Mesenchymal stem cell (in vitro differentiated cells and primary cell): ENCODE measurements at places on chromosomes 16 and 17.

GRCh38 chr17:68422821-68423220 lies 34.5 kb downstream of the WIPI1 start:
- H3K36me3 ChIP-seq = peaks cover 58% of the 10 kb centered on the region
- H3K4me1 ChIP-seq = no peaks in the 10 kb centered on the region
- DNase-seq = no peak
- H3K4me3 ChIP-seq = no peak overlapping the region
- no peaks in the 10 kb centered on the region for H3K27me3 ChIP-seq

GRCh38 chr17:81932333-81932983 lies 4.6 kb downstream of the PYCR1 start:
- no peak overlapping the region for H3K4me3 ChIP-seq
- no peaks in the 10 kb centered on the region for H3K36me3 ChIP-seq
- peaks cover 17% of the 10 kb centered on the region for H3K27me3 ChIP-seq

- H3K4me1 ChIP-seq = no peaks in the 10 kb centered on the region
- no peak overlapping the region for H3K4me3 ChIP-seq
- no peak for DNase-seq
Observed at GRCh38 chr16:13344001-13344400, 442.6 kb downstream of the SHISA9 start.

DNA sequence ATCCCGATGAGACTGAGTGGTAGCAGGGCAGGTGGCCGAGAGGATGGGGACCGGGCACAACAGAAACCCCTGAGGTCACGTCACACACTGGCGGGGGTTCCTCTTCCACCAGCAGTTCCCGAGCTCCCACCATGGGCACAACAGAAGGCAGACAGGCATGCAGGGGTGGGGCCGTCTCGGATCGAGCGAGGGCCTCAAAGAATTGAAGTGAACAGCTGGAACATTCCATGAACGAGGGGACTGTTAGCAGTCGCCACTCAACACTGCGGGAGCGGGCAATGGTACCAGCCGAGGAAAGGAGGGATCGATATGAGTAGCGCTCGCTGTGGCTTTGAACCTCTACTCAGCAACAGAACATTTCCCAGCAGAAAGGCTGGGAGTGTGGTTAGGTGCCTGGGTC lies 5.3 kb downstream of the CEP131 start:
- H3K27ac ChIP-seq = no peak overlapping the region
- peaks cover 35% of the 10 kb centered on the region for H3K36me3 ChIP-seq
- no peak for DNase-seq
- peaks cover 15% of the 10 kb centered on the region for H3K4me1 ChIP-seq

DNA sequence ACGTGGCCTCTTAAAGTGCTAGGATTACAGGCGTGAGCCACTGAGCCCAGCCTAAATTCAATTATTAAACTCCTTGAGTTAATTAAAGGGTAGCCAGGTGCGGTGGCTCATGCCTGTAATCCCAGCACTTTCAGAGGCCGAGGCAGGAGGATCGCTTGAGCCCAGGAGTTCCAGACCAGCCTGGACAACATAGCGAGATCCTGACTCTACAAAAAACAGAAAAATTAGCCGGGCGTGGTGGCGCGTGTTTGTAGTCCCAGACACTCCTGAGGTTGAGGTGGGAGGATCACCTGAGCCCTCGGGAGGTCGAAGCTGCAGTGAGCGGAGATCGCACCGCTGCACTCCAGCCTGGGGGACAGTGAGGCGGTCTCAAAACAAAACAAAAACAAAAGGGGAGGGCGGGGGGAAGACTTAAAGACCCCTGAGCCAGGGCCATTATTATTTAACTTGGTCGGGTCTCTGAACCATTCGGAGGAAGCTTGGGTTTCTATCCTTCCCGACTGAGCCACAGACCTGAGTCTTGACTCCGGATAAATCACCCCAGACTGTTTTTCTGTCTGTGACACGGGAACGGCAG lies 19.5 kb downstream of the BCL7C start:
- DNase-seq = no peak
- H3K36me3 ChIP-seq = peaks cover 19% of the 10 kb centered on the region
- peak overlapping the region; percentile 39 for H3K27ac ChIP-seq
- no peaks in the 10 kb centered on the region for H3K27me3 ChIP-seq
- H3K4me1 ChIP-seq = peaks cover 15% of the 10 kb centered on the region

DNA sequence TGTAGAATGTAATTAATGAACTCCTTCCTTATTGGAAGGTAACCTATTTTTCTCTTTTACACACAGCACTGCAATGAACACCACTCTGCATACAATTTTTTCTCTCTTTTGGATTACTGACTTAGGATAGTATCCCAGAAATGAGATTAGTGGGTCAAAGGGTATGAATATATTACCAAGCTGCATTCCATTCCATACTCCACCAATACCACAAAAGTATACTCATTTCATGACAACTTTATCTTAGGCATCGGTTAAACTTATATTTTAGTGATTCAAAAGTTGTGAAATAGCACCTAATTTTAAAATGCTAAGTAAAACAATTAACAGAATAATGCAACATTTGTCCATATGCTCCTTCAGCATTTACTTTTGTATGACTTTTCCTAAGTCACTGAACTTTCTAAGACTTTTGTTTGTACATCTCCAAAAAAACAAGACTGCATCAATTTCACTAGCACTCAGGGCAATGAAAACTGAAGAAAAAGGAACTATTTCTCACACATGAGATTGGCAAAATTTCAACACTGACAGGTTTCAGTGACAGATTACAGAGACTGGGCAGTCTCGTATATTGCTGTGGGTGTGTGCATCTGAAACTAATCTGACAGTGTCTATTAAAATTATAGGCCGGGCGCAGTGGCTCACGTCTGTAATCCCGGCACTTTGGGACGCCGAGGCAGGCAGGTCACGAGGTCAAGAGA lies 32.1 kb downstream of the HELZ start:
- peaks cover 19% of the 10 kb centered on the region for H3K4me1 ChIP-seq
- peaks cover 13% of the 10 kb centered on the region for H3K36me3 ChIP-seq
- H3K4me3 ChIP-seq = no peak overlapping the region
- no peaks in the 10 kb centered on the region for H3K27me3 ChIP-seq
- peak overlapping the region; percentile 90 for H3K27ac ChIP-seq

DNA sequence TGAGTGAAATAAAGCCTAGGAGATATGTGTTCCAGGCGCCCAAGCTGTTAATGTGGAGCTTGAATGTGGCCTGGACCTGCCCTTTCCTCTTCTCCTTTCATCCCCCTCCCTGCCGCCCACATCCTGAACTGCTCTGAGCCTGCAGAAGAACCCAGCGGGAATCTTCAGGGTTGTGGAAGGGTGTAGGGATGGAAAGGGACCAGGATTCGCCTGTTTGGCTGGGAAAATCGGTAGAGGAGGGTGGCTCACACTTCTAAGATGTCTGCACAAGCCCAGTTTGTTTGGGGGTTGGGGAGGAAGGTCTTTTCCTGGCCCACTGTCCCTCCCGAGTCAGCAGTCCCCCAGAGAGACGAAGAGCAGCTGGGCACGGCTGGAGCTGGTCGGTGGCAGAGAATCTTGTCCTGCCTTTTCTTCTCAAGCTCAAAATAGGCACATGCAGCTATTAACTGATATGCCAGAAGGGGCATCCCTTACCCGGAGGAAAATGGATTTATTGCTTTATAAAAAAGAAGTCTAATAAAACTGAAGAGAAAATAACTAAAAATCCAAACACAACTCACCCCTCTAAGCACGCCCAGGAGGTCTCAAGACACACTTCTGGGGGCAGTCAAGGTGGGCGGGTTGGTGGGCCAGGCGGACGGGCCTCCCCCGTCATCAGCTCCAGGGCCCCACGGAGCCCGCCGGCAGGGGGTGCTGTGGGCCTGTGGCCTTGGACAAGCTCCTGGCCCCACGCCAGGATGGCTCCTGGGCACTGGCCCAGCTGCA lies 11.5 kb upstream of the PITPNA start:
- peak; percentile 77 for DNase-seq
- no peak overlapping the region for H3K4me3 ChIP-seq
- H3K27me3 ChIP-seq = no peaks in the 10 kb centered on the region
- no peak overlapping the region for H3K27ac ChIP-seq
- H3K36me3 ChIP-seq = no peaks in the 10 kb centered on the region

DNA sequence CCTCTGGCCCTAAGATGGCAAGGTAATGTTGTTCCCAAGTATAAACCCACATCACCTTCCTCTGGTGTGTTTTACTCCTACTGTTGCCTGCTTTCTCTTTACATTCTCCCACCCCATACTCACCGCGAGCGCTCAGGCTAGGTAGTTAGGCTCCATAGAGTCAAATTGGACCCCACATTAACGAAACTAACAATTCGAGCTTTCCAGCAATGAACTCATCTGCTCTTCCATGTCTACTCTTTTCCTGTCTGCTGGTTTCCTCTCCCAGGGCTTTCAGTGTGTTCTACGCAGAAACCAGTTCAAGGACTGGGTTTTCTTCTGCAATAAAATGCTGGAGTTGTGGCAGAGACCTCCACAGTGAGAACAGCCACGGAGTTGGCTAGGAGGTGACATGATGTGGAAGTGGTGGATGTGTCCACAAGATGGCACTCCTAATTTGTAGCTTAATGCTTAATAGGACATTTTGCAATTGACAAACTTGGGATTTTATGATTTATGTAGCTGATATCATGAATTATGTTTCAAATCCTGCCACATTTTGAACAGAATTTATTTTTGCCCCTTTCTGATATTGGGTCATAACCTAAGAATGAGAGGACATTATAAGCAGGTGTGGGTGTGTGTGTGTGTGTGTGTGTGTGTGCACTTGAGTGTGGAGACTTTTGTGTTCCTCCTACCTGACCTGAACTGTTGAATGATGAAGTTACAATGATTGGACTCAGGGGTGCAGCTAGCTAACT lies 2.2 kb upstream of the UQCRC2 start:
- H3K27me3 ChIP-seq = no peaks in the 10 kb centered on the region
- peak; percentile 56 for DNase-seq
- peak overlapping the region; percentile 98 for H3K4me3 ChIP-seq

- H3K27ac ChIP-seq = no peak overlapping the region
- no peak for DNase-seq
- H3K4me3 ChIP-seq = no peak overlapping the region
- H3K27me3 ChIP-seq = no peaks in the 10 kb centered on the region
- H3K4me1 ChIP-seq = peaks cover 5% of the 10 kb centered on the region
- H3K36me3 ChIP-seq = peaks cover 10% of the 10 kb centered on the region
Observed at GRCh38 chr17:46139432-46140210, 53.6 kb downstream of the KANSL1 start.

GRCh38 chr16:67199808-67200198 lies 872 bp downstream of the ELMO3 start:
- peaks cover 96% of the 10 kb centered on the region for H3K36me3 ChIP-seq
- H3K27ac ChIP-seq = no peak overlapping the region
- no peaks in the 10 kb centered on the region for H3K27me3 ChIP-seq
- no peak overlapping the region for H3K4me3 ChIP-seq

DNA sequence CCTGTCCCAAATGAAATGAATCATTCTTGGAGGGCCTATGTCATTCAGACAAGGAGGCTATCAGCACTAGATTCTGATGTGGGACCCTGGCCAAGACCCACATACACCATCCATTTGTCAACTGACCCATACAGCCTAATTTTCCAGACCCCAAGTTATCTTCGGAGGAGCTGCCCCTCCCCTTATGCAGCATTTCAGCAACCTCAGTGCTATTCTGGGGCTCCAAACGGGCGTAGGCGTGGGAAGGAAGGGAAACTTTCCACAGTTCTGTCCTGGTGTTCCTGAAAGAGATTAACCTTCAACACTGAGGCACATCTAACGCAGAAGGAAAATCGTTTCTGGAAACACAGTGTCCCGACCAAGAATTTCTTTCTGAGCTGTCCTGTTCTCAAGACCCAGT lies 86.7 kb downstream of the MYH11 start:
- H3K4me1 ChIP-seq = no peaks in the 10 kb centered on the region
- H3K27ac ChIP-seq = no peak overlapping the region
- peak overlapping the region; percentile 28 for H3K4me3 ChIP-seq
- H3K36me3 ChIP-seq = no peaks in the 10 kb centered on the region

DNA sequence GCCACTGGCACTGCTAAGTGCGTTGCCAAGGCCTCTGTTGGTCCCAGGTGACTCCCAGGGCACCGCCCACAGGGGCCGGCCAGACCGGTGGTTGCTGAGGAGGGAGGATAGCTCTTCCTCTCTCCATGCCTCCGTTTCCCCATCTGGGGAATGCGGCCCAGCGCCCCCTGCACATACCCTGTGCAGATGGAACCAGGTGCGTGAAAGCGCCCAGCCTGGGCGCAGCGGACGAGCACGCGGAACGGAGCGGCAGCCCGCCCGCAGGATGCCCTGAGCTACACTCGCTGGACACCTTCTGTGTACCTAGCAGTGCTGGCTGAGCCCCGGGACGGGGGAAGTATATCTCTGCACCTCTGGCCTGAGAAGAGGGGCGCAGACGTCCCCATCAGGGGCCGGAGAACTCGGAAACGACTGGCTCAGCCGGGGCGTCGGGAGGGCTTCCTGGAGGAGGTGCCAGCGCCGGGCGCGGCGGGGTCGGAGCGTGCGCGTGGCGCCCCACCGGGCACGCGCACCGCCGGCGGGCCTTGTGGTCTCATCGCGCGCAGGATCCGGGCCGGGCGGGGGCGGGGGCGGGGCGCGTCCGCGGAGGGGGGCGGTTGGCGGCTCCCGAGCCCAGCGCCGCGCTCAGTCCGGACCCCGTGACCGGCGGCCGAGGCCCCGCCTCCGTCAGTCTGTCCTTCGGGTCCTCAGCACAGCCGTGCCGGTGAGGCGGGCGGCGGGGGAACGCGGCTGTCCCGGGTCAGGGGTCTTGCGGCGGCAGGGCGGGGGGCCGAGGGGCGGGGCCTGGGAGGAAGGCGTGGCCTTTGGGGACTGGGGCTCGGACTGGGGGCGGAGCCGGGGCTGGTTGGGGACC lies at the start of the genes CCDC78 and HAGHL:
CCDC78 (minus strand) TSS at position 6 of the 853 bp plus-strand sequence. CDS start 76 bp downstream, outside the sequence.
HAGHL (plus strand) TSS at position 669 of the 853 bp plus-strand sequence. CDS start 404 bp downstream, outside the sequence.
- no peak within 1 kb of the TSS for H3K27ac ChIP-seq

DNA sequence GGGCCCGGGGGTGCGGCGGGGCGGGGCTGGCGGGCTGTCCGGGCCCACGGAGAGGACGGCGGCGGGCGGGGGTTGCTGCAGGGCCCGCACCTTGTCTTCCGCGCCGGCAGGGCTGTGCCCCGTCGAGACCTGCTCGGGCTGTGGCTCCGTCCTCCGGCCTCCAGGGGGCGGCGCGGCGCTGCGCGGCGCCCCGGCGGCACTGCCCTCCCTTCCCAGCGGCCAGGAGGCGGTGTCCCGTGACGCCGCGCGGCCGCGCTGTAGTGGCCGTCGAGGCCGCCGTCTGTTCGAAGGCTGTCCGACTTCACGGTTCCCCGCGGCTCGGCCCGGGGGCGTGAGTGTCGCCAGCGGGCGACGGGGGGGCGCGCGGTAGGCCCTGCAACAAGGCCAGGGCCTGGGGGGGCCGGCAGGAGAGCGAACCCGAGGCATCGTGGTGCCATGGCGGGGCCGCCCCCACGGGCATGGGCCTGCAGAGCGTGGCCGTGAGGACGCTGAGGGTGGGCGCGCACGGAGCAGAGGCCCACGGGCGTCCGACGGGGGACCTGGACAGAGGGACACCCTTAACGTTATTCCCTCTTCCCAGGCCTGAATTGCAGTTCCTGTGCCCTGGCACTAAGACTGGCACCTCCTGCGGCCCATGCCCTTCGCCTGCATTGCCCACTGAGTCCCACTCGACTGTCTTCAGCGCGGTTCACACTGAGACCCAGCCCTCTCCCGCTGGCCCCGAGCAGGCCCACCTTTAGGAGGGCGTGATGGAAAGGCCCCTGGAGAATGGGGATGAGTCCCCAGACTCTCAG lies at the start of gene PLEKHG4:
PLEKHG4 (plus strand) TSS at position 237 of the 794 bp plus-strand sequence; CDS start at position 750, 513 bp downstream.
- H3K27ac ChIP-seq = peak within 1 kb of the TSS; percentile 99
- H3K4me3 ChIP-seq = peak within 1 kb of the TSS; percentile 57
- H3K4me1 ChIP-seq = peaks cover 37% of the 10 kb centered on the region
- no peaks in the 10 kb centered on the region for H3K27me3 ChIP-seq
- DNase-seq = peak; percentile 56
